ENCODE measurements at places on chromosomes 13 and 19.

GRCh38 chr19:56971230-56971629 is 130.7 kb upstream of the PEG3 start:
- no peak for DNase-seq

- DNase-seq = no peak
These were observed 22.8 kb upstream of the STK24 start for GRCh38 chr13:98599502-98600328.

DNA sequence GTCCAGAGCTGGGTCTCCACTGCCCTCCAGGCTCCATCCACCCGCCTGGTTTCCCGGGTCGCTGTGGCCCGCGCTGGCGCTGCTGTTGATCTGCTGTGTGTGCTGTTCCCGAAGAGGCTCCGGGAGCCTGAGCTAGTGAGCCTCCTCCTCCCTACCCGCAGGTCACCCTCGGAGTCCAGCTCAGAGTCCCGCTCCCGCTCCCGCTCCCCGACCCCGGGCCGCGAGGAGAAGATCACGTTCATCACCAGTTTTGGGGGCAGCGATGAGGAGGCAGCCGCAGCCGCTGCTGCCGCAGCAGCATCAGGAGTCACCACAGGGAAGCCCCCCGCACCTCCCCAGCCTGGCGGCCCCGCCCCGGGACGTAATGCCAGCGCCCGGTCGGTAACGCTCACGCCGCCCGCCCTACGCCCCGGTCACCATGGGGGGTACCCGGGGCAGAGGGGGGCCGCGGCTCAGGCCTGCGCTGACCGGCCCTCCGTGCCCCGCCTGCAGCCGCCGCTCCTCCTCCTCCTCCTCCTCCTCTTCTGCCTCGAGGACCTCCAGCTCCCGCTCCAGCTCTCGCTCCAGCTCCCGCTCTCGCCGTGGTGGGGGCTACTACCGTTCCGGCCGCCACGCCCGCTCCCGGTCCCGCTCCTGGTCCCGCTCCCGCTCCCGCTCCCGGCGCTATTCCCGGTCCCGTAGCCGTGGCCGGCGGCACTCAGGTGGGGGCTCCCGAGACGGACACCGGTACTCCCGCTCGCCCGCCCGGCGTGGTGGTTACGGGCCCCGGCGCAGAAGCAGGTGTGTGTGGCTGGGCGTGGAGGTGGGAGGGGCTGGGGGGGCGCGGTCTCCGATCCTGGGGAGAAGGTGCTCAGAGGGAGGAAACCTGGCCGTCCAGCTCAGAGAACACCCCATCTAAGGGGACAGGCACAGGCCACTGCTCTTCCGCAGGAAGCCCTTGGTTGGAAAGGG is 12.2 kb downstream of the ZNF296 start:
- DNase-seq = no peak

DNA sequence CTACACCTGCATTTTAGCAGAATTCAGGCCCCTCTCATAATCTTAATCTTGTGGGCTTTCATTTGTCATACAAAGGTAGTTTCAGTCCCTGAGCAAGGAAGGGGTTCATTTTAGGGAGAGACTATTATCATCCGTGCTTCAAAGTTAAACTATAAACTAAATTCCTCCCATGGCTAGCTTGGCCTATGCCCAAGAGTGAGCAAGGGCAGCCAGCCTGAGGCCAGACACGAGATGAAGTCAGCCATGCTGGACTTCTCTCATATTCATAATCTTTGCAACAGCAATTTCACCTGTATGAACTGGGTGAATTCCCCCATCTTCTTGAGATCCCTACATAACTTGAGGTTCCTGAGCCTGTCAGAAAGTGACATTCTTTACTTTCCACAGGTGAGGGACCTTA is 13.0 kb downstream of the ERICH4 start:
- DNase-seq = no peak

DNA sequence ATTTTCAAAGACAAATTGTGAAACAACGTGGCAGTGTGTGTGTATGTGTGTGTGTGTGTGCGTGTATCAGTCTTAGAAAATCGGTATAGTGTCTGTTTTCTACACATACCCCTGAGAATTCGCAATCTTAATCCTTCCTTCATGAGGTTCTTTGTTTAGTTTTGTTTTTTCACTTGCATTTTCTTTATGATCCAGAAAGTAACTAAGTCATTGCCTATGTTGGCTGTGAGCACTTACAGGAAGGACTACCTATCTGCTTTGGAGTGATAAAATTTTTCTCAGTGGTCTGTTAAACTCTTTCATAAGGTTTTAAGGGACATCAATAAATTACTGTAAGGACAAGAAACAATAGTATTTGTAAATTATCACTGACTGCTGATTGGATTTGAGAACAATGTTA is 1587.1 kb downstream of the PCDH9 start:
- DNase-seq = no peak

DNA sequence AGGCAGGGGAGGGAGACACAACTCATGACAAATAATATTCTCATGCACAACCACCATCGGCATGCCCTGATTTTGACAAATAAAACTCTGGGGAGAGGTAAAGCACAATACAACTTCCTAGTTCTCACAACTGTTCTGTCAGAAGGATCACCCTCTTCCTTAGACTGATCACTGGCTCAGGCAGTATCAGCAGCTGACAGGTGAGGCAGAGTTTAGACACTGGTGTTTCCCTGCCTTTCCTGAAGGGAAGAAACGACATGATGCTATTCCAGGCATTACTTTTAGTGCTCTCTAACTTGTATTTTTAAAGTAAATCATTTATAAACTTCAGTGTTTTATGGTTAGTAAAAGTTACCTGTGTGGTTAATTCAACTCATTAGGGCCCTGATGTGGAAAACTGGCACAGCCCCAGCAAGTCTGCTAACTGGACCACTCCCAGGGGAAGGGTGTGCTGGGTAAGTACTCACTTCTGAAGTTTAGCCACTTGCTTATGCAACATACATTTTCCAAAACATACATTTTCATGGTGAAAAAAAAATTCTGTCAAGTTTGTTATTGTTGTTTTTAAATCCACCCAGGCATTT is 82.8 kb downstream of the CRYL1 start:
- DNase-seq = no peak

- DNase-seq = peak; percentile 87
These were observed 51.8 kb downstream of the TSSK6 start for GRCh38 chr19:19463348-19464117.

DNA sequence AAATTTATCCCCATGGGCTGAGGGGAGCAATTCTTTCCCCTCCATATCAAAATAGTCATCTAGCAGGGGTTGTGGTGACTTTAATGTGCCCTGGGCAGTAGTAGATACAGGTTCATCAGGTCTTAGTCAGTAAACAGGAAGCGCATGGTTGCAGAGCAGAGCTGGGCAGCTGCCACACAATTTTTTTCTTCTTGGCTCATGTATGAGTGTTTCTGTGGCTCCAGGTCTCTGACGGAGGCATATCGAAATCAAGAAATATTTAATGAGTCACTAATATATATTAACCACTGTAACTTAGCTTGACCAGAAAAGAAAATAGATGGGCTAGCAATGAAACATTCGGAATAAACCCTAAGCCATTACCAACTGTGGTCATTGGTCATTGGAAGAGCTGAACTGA is 68.4 kb upstream of the UBL3 start:
- peak; percentile 96 for DNase-seq

Measured in fibroblast of mammary gland (primary cell).